ENCODE measurements at places on chromosomes 2 and 18.

- H3K4me3 ChIP-seq, result no peak overlapping the region
- no peaks in the 10 kb centered on the region for H3K36me3 ChIP-seq
- DNase-seq, result no peak
Measured at GRCh38 chr2:238160206-238161129, 1.7 kb downstream of the ERFE start.

- H3K27me3 ChIP-seq, result no peaks in the 10 kb centered on the region
- no peak overlapping the region for H3K4me3 ChIP-seq
- no peak overlapping the region for H3K27ac ChIP-seq
- DNase-seq, result no peak
- H3K4me1 ChIP-seq, result no peaks in the 10 kb centered on the region
Measured at GRCh38 chr2:136393514-136393913, 275.6 kb upstream of the CXCR4 start.

DNA sequence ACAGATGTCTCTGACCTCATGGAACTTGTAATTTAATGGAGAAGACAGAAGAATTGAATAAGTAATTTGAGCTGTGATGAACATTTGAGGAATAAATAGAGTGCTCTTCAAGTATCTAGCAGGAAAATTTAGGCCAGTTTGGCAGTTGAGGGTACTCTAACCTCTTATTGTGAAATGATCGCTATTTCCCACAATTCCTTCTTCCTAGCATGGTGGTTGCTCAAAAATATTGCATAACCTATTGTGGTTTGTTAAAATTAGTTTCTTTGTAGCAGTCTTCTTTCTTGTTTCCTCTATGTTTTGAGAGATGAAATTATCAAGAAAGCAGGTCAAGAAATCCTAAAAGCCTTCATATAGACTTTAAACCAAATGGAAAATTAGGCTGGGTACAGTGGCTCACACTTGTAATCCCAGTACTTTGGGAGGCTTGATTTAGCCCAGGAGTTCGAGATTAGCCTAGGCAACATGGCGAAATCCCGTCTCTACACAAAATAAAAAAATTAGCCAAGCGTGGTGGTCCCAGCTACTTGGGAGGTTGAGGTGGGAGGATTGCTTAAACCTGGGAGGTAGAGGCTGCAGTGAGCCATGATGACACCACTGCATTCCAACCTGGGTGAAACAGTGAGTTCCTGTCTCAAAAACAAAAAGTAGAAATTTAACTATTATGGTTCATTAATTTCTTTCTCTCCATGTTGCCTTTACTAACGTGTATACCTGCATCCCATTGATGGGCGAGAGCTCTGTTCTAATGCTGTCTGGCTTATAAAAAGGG, 58.7 kb downstream of the RBKS start:
- peaks cover 4% of the 10 kb centered on the region for H3K4me1 ChIP-seq
- no peak overlapping the region for H3K4me3 ChIP-seq
- H3K27me3 ChIP-seq, result no peaks in the 10 kb centered on the region
- no peak overlapping the region for H3K27ac ChIP-seq
- DNase-seq, result no peak
- peaks cover 2% of the 10 kb centered on the region for H3K36me3 ChIP-seq

GRCh38 chr18:79071037-79071436, 1.8 kb downstream of the ATP9B start:
- H3K4me3 ChIP-seq, result no peak overlapping the region
- no peak overlapping the region for H3K27ac ChIP-seq
- peaks cover 4% of the 10 kb centered on the region for H3K4me1 ChIP-seq
- DNase-seq, result peak; percentile 15

DNA sequence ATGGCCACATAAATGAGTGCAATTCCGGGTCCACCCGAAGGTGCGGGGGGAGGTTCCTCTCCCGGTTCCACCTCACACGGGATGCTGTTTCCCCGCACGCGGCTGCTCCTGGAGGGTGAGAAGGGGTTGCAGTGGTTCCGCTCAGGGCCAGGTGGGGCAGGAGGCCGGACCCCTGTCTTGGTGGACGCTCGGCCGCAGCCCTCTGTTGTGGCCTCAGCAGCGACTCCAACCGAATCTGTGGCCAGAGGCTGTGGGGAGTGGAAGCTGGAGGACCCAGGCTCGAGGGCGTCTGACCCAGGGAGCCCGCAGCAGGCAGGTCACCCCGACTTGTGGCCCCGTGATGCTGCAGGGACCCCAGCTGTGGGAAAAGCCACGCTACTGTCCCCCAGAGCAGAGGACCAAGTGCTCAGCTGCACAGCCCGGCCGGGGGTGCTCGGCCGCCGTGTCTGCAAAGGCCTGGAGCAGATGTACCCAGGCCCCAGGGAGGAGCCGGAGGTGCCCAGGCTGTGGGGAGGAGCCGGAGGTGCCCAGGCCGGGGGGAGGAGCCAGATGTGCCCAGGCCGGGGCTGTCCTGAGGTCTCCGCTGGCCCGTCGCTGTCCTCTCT, 83.9 kb downstream of the RTP5 start:
- H3K4me1 ChIP-seq, result peaks cover 3% of the 10 kb centered on the region
- H3K27ac ChIP-seq, result no peak overlapping the region
- H3K27me3 ChIP-seq, result no peaks in the 10 kb centered on the region
- DNase-seq, result no peak

Data from trophoblast cell (in vitro differentiated cells and primary cell).